Nucleus accumbens (tissue), 56 donors: ENCODE measurements at places on chromosomes 6 and 20.
A peak's percentile ranks its signal among the peaks of the same experiment; 100 is the strongest.

- DNase-seq, result no peak
Measured at GRCh38 chr6:30590509-30590908, 19.3 kb downstream of the ABCF1 start.

DNA sequence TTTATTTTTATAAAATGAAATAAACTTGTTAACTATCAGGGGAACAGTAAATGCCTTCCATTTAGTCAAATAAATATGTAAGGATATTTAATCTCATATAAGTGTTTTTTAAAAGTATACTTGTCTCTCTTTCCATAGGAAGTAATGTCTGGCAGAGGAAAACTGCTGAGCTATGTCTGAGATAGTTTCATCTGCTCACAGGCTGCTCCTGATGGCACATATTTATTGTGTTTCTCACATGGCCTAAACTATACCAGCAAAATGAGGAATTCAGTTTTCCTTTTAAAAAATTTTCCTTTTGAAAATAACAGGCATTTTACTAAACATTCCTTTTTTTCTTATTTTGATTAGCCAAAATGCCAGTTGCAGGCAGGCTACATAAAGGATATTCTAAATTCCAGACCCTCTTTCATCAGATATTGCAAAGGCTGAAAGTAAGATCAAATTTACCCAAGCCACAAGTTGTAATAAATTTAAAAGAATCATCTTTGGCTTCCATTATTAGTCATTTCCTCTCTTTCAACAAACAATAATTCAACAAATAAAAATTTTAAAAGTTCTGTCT, 60.1 kb upstream of the RNF146 start:
- DNase-seq, result no peak

- DNase-seq, result no peak
Measured at GRCh38 chr20:10388597-10388996, 45.4 kb downstream of the MKKS start.

- DNase-seq, result no peak
Measured at GRCh38 chr20:34131491-34131890, 19.4 kb upstream of the EIF2S2 start.

- no peak for DNase-seq
Measured at GRCh38 chr6:123812621-123813020, 9.0 kb downstream of the NKAIN2 start.

DNA sequence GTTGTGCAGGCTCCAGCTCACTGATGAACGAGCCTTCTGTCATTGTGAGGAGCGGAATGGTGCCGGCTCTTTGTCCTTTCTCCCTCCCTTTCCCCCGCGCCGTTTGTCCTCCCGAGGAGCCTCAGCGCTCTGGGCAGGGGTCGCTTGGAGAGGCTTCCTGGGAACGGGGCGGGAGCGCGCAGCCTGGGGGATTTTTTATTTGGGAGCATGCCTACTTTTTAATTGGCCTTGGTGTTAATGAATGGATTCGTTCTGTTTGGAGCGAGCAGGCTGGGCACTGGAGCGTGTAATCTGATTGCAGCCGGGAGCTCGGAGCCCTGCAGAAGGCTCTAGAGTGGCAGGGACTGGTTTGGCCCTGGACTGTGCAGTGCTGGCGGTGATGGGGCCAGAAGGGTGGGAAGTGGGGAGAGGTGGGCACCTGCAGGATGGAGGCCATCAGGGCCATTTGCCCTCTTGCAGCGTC, 118.8 kb downstream of the CDH4 start:
- no peak for DNase-seq

GRCh38 chr20:31845300-31845863, at the start of gene FOXS1:
FOXS1 (minus strand) TSS chr20:31845604; CDS start chr20:31845542, 62 bp downstream.
- DNase-seq, result no peak

- DNase-seq, result no peak
Measured at GRCh38 chr6:44696099-44696498, 308.6 kb downstream of the CDC5L start.

DNA sequence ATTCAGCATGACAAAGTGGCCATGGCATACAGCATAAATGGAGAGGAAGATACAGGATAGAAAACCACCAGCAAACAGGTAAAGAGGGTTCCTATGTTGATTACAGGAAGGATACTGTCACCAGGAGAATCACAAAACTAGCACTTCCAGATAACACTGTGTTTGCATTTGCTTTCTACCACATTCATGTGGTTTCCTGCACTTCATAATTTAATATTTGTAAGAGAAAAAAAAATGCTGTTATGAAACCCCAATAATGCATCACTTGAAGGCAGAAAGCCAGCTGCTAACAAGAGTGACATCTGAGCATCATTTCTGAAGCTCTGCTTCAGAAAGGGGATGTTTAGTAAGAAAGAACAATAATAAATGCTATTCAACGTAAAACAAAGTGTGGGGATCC, 106.6 kb downstream of the ATXN1 start:
- DNase-seq, result no peak

- DNase-seq, result no peak
Measured at GRCh38 chr20:43680981-43681380, 14.1 kb downstream of the MYBL2 start.

DNA sequence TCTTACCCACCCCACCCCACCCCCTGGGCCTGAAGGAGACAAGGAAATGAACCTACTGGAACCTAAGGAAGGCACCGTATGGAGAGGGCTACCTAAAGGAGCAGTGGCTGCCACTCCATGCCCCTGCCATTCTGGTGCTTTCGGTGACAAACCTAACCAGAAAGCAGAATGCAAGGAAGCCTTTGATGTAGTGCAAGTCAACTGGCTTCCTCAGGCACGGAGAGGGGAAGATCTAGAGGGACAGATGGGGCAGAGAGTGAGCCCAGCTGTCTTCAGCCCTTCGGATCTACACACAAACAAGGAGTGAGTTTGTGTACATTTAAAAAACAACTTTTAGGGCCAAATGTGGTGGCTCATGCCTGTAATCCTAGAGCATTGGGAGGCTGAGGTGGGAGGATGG, 39.5 kb downstream of the PPP1R16B start:
- DNase-seq, result no peak

DNA sequence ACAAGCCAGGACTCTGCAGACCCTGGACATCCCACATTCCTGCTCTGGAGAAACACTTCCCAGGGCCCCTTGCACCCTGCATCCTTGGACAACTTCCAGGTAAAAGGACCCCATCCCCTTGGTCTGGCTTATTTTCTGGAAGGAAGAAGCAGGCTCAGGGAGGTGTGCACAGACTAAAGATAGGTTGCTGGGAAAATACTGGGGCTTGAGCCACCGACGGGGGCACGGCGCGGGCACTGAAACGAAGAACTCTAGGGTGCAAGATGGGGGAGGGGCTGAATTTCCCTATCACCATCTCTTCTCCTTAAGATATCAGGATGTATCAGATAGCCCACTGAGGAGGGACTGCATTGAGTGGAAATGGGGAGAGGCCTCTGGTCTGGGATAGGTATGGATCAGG, 805 bp downstream of the FRS3 start:
- no peak for DNase-seq

GRCh38 chr20:14643146-14643545, 305.7 kb upstream of the FLRT3 start:
- DNase-seq, result no peak

- DNase-seq, result no peak
Measured at GRCh38 chr6:84583784-84584183, 180.6 kb downstream of the TBX18 start.

DNA sequence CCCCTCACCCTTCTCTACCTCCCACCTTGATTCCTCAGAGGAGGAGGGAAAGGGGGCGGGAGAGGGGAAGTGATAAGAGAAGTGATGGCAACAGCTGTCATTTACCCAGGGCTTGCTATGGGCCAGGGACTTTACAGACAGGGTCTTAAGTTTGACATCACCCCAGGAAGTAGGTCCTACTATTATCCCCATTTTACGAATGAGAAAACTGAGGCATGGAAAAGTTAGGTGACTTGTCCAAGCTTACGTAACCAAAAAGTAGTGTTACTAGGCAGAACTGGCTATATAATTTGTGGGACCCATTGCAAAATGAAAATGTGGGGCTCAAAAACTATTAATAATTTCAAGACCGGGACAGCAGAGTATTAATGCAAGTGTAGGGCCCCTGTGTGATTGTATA, 10.5 kb upstream of the FANCE start:
- no peak for DNase-seq

- no peak for DNase-seq
Measured at GRCh38 chr6:157587127-157587926, 206.3 kb downstream of the ZDHHC14 start.

DNA sequence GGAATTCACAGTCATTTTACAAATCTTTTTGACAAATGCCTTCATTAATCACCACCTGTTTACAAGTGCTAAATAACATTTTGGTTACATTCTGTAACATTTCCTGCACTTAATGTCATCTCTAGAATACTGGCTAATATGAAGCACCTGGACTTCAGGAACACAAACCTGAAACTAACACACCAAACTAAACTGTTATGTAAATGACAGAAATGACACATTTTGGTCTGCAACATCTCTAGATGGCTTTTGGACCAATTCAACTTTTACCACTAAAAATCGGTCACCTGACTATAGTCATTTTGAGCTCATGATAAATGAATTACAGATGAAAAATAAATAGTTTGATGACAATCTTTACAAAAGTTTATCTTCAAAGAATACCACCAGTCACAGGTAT, 80.6 kb downstream of the ATG5 start:
- DNase-seq, result no peak

DNA sequence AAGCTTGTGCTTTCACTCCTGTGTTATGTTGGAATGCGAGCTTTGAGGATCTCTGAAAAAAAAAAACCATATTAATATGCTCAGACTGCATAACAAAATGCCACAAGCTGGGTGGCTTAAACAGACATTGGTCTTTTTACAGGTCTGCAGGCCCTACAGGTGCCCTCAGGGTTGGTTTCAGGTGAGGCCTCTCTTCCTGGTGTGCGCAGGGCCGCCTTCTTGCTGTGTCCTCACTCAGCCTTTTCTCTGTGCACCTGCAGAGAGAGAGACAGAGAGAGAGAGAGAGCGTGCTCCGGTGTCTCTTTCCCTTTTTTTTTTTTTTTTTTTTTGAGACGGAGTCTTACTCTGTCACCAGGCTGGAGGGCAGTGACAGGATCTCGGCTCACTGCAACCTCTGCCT, 114.1 kb upstream of the SNX9 start:
- DNase-seq, result no peak

DNA sequence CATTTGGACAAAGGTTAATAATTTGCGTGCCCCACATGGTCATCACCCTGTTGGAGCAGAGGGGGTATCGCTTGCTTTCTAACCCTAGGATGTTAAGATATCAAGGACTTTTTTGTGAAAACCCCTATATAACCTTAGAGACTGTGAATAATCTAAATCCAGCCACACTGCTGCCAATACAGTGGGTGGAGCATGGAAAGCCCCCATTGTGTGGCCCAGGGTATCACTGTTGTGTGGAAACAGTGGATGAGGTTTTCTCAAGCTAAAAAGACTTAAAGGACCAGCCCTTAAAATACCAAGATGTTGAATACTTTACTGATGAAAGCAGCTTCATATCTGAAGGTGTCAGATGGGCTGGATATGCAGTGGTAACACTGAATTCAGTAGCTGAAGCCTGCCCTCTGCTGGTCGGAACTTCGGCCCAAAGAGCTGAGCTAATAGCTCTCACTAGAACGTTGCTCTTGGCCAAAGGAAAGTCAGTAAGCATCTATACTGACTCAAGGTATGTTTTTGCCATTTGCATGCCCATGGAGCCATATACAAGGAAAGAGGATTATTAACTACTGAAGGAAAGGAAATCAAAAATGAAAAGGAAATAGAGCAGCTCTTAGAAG, 695.2 kb downstream of the PHF3 start:
- peak; percentile 1 for DNase-seq

- no peak for DNase-seq
Measured at GRCh38 chr6:106789428-106790148, 160.2 kb downstream of the QRSL1 start.

DNA sequence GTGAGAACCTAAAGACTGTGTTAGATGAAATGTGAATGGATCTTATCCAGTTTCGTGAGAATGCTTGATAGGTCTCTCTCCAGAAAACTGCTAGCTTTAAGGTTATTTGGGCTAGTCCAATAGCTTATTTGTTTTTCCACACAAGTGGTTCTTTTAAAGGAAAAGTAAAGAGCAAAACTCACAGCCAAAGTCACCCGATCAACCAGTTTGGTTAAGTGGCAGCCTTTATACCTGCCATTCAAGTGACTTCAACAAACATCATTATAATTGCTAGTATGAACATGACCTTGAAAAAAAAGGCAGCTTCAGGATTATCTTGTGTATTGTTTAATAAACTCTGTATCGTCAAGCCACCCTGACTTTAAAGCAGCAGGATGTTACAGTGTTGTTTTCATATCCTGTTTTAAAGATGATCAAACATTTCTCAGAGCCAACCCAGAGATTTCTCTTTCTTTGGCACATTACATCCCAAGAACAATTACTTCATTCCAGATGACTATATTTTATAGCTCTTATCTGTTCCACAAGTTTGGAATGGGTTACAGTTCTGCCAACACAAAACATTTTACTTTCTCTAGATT, 253.4 kb downstream of the EPHA7 start:
- DNase-seq, result no peak

DNA sequence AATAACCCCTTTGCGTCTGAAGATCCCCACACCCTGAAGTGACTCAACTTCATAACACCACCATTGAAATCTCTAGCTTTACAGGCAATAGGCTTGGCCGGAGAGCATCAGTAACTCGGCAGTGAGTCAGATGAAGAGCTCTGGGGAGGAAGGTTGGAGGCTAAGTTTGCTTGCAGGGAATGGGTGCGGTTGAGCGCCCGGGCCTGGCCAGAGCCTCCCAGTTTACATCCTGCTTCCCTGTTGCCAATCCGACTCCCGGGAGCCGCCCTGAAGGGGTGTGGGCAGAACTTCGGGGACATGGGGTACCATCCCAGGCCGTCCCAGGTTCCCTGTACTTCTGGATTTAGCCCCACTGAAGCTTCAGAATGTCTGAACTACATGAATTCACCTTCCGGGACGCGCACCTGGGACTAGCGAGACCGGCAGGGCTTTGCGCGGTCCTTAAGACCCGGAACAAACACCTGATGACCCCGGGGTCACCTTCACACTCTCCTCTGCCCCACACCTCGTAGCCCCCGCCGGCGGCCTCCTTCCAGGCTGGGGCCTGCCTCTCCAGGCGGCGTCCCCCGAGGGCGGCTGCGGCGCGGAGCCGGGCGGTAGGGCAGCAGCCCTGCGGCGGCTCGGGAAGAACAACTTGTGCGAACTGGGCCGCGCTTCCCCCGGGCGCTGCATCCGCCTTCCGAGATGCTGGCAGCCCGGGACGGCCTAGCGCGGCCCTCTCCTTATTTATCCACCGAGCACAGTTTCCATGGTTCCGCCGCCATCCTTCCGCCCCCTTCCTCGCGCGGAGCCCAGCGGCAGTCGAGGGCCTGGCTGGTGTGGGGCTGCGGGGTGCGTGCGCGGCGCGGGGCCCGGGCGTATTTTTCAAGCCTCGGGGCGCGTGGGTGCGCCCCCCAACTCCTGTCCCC, 56.6 kb upstream of the RREB1 start:
- peak; percentile 23 for DNase-seq

GRCh38 chr20:63577317-63577894, 3.4 kb upstream of the HELZ2 start:
- no peak for DNase-seq
